ENCODE measurements at places on chromosomes 1 and 21. TPM values are rescaled to one million over a fixed set of nuclear protein-coding genes. Genes with fewer than 3 reads are reported as not detected.

GRCh38 chr1:23343221-23344110 is 618 bp downstream of the HNRNPR start:
- DNase-seq, result peak; percentile 48
- peak overlapping the region; percentile 98 for H3K27ac ChIP-seq
- peak overlapping the region; percentile 80 for H3K4me3 ChIP-seq
- H3K4me1 ChIP-seq, result peaks cover 49% of the 10 kb centered on the region
- H3K27me3 ChIP-seq, result no peaks in the 10 kb centered on the region

- H3K4me3 ChIP-seq, result no peak overlapping the region
- DNase-seq, result no peak
- no peaks in the 10 kb centered on the region for H3K4me1 ChIP-seq
- peaks cover 36% of the 10 kb centered on the region for H3K27me3 ChIP-seq
- no peaks in the 10 kb centered on the region for H3K36me3 ChIP-seq
These were observed 25.6 kb upstream of the ENAH start for GRCh38 chr1:225678545-225678944.

DNA sequence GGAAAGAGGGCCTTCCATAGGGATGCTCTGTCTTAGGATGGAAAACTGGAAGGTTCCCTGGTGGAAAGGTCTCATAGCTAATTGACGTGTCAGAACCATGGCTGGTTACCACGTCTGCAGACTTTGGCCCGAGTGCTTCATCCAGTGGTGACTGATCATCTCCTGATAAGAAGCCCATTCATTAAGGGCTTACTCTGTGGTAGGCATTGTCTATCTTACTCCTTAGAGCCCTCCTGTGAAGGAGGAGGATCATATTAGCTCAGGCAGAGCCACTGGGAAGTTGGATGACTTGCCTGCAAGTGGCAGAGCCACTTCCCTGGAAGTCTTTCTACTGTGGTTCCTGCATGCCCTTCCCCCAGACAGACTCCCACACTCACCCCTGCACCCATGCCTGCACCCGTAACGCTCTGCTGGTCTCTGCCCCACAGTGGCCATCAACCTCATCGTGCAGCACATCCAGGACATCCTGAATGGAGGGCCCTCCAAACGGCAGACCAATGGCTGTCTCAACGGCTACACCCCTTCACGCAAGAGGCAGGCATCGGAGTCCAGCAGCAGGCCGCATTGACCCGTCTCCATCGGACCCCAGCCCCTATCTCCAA is 79.9 kb downstream of the UCK2 start:
- no peak for DNase-seq
- H3K27ac ChIP-seq, result no peak overlapping the region
- H3K4me3 ChIP-seq, result no peak overlapping the region
- H3K36me3 ChIP-seq, result no peaks in the 10 kb centered on the region

GRCh38 chr1:240608707-240609106 is 3.2 kb downstream of the GREM2 start:
- no peak for DNase-seq
- H3K4me1 ChIP-seq, result peaks cover 29% of the 10 kb centered on the region
- no peak overlapping the region for H3K27ac ChIP-seq
- peaks cover 37% of the 10 kb centered on the region for H3K27me3 ChIP-seq
- no peak overlapping the region for H3K4me3 ChIP-seq
- H3K36me3 ChIP-seq, result no peaks in the 10 kb centered on the region

DNA sequence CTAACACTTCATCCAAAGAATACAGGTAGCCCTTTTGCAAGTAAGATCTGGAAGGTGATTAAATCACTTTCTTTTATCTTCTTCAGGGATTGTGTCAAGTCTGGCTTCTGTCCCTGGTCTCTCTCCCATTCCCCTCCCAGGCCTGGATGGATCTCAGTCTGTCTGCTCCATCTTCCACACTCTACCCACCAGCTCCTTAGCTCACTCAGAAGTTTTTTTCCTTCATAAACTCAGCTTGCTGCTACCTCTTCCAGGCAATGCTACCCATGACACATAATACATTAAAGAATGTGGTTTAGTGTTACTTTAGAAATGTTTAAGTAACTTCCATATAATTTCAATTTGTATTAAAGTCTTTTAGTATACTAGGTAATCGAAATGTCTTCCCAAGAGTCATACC is 133.1 kb downstream of the AKT3 start:
- H3K4me3 ChIP-seq, result no peak overlapping the region
- DNase-seq, result no peak
- no peaks in the 10 kb centered on the region for H3K36me3 ChIP-seq
- H3K27ac ChIP-seq, result no peak overlapping the region

DNA sequence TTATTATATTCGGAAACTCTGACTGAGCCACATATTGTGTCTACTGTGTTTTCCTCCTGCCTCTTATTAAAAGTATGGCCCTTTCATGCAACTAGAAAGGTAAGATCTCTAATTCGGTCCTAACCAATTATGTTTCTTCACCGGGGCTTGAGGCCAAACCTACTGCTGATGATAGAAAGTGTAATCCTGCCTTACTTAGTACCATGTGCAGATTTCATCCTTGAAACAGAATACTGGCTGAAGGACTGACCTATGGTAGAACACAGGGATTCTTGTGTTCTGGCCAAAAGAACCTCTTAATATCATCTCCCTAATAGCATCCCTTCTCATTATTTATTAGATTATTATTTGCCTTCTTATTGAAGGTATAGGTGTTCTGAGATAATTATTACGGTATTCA is 72.6 kb downstream of the TOR3A start:
- H3K27ac ChIP-seq, result no peak overlapping the region
- no peaks in the 10 kb centered on the region for H3K36me3 ChIP-seq
- H3K4me3 ChIP-seq, result no peak overlapping the region
- H3K4me1 ChIP-seq, result peaks cover 5% of the 10 kb centered on the region
- no peak for DNase-seq
- H3K27me3 ChIP-seq, result no peaks in the 10 kb centered on the region

GJA4 gene
- not detected for total RNA-seq

GRCh38 chr1:117359561-117360289 is 7.5 kb upstream of the MAN1A2 start:
- peaks cover 36% of the 10 kb centered on the region for H3K4me1 ChIP-seq
- H3K36me3 ChIP-seq, result peaks cover 5% of the 10 kb centered on the region
- DNase-seq, result no peak
- peak overlapping the region; percentile 54 for H3K27ac ChIP-seq

CCT8 gene
- total RNA-seq, result 235 TPM

DNA sequence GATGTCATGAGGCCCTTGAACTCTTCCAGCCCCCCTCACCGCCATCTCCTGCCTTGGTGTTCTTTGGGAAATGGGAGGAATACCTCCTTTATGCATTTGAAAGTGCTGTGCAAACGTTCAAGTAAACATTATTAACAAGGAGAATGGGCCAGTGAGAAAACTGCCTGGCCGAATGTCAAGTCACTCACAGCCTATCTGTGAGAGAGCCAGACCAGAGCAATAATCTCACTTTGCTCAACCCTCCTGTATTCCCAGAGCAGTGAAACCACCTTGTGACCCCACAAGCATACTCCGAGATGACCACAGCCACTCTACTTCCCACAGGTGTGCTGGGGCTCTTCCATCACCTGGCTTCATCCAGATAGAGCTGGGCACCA is 5.2 kb downstream of the TAL1 start:
- no peak overlapping the region for H3K4me3 ChIP-seq
- peaks cover 63% of the 10 kb centered on the region for H3K27me3 ChIP-seq
- DNase-seq, result no peak
- peaks cover 22% of the 10 kb centered on the region for H3K4me1 ChIP-seq
- no peaks in the 10 kb centered on the region for H3K36me3 ChIP-seq
- H3K27ac ChIP-seq, result no peak overlapping the region

- H3K36me3 ChIP-seq, result no peaks in the 10 kb centered on the region
- no peaks in the 10 kb centered on the region for H3K4me1 ChIP-seq
- DNase-seq, result no peak
- H3K4me3 ChIP-seq, result no peak overlapping the region
These were observed 106.3 kb downstream of the TGFB2 start for GRCh38 chr1:218451415-218451814.

DNA sequence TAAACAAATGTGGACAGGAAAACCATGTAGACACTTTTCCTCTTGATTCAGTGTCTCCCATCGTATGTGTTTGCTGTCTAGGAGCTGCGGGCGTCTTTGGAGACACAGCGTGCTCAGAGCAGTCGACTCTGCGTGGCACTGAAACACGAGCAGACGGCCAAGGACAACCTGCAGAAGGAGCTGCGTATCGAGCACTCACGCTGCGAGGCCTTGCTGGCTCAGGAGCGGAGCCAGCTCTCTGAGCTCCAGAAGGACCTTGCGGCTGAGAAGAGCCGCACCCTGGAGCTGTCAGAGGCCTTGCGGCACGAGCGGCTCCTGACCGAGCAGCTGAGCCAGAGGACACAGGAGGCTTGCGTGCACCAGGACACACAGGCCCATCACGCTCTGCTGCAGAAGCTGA is 27.2 kb upstream of the DIP2A start:
- no peak overlapping the region for H3K4me3 ChIP-seq
- DNase-seq, result no peak
- no peaks in the 10 kb centered on the region for H3K27me3 ChIP-seq
- no peaks in the 10 kb centered on the region for H3K4me1 ChIP-seq
- no peak overlapping the region for H3K27ac ChIP-seq
- H3K36me3 ChIP-seq, result peaks cover 33% of the 10 kb centered on the region

LPAR3 gene
- total RNA-seq, result 1.5 TPM

- H3K4me1 ChIP-seq, result peaks cover 26% of the 10 kb centered on the region
- no peak for DNase-seq
- H3K27me3 ChIP-seq, result no peaks in the 10 kb centered on the region
- peaks cover 59% of the 10 kb centered on the region for H3K36me3 ChIP-seq
- H3K27ac ChIP-seq, result no peak overlapping the region
These were observed 35.9 kb downstream of the SMAP2 start for GRCh38 chr1:40409467-40409866.

GRCh38 chr1:60225486-60225885 is 151.9 kb upstream of the C1orf87 start:
- no peak overlapping the region for H3K27ac ChIP-seq
- H3K4me3 ChIP-seq, result no peak overlapping the region
- DNase-seq, result no peak

- H3K4me1 ChIP-seq, result no peaks in the 10 kb centered on the region
- no peak overlapping the region for H3K27ac ChIP-seq
- no peaks in the 10 kb centered on the region for H3K27me3 ChIP-seq
- H3K36me3 ChIP-seq, result no peaks in the 10 kb centered on the region
- no peak for DNase-seq
These were observed 47.1 kb upstream of the RPL11 start for GRCh38 chr1:23644555-23644866.

DNA sequence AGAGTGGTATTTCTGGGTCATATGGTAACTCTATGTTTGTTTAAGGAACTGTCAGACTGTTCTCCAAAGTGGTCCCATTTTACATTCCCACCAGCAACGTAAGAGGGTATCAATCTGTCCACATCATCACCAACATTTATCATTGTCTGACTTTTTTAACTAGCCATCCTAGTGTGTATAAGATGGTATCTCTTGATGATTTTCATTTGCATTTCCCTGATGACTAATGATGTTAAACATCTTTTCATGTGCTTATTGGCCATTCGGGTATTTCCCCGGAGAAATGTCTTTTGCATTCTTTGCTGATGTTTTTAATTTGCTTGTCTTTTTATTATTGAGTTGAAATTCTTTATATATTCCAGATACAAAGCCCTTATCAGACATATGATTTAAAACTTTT is 370.1 kb upstream of the NR5A2 start:
- H3K27ac ChIP-seq, result no peak overlapping the region
- no peaks in the 10 kb centered on the region for H3K4me1 ChIP-seq
- no peak for DNase-seq
- H3K36me3 ChIP-seq, result no peaks in the 10 kb centered on the region
- peaks cover 11% of the 10 kb centered on the region for H3K27me3 ChIP-seq
- H3K4me3 ChIP-seq, result no peak overlapping the region

DNAI4 gene
- total RNA-seq, result 4.2 TPM

GRCh38 chr1:37994886-37995566 is 5.2 kb upstream of the SF3A3 start:
- H3K27me3 ChIP-seq, result no peaks in the 10 kb centered on the region
- H3K36me3 ChIP-seq, result peaks cover 6% of the 10 kb centered on the region
- no peak for DNase-seq
- H3K4me1 ChIP-seq, result peaks cover 37% of the 10 kb centered on the region
- peak overlapping the region; percentile 89 for H3K27ac ChIP-seq

UTS2 gene
- not detected for total RNA-seq

DNA sequence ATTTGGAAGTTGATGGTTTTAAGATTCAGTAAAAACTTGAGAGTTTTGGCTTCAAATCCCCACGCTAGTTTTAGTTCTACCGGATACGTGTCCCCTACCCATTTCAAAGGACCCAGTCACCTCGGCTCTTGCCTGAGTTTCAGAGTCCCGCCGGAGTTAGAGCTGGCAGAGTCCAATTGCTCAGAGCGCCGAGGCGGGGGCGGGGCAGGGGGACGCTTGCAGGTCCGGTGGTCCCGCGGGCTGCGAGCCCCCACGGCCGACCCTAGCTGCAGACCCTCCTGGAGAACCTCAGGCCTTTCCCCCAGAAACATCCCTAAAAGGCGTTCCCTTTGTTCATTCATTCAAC is 765 bp upstream of the VPS45 start:
- peaks cover 39% of the 10 kb centered on the region for H3K4me1 ChIP-seq
- peak overlapping the region; percentile 95 for H3K27ac ChIP-seq
- DNase-seq, result peak; percentile 45
- no peaks in the 10 kb centered on the region for H3K27me3 ChIP-seq
- H3K4me3 ChIP-seq, result peak overlapping the region; percentile 95

- no peaks in the 10 kb centered on the region for H3K36me3 ChIP-seq
- DNase-seq, result no peak
- H3K27me3 ChIP-seq, result no peaks in the 10 kb centered on the region
- no peak overlapping the region for H3K4me3 ChIP-seq
- H3K27ac ChIP-seq, result no peak overlapping the region
These were observed 70.0 kb upstream of the FMN2 start for GRCh38 chr1:240021709-240022108.

GRCh38 chr1:200774311-200774710 is 35.6 kb downstream of the CAMSAP2 start:
- DNase-seq, result no peak
- no peaks in the 10 kb centered on the region for H3K27me3 ChIP-seq
- H3K36me3 ChIP-seq, result no peaks in the 10 kb centered on the region
- no peak overlapping the region for H3K4me3 ChIP-seq

DNA sequence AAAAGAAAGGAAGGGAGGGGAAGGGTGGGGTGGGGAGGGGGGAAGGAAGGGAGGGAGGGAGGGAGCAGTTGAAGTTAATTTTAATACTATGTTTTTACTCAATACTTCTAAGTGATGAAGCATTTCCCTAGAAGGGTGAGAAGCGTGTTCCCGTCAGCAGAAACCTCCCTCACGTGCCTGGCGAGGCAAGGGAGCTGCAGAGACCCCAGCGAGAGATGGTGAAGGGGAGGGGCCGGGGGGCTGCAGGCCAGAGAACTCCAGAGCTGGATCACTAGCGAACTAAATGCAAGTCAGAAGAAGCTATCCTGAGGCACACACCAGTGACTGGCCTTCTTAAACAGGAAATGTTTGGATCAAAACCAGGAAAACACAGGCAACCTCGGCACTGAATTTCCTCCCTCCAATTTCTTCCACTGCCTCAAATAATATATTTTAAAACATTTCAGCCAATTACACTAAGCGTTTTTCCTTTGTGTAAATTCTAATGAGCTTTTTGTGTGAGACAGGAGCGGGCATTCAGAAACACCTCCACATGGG is 18.0 kb downstream of the WDR4 start:
- no peak overlapping the region for H3K4me3 ChIP-seq
- DNase-seq, result no peak
- peaks cover 10% of the 10 kb centered on the region for H3K4me1 ChIP-seq

CELA3A gene
- total RNA-seq, result not detected
